ENCODE measurements at places on chromosomes 4 and X.

DNA sequence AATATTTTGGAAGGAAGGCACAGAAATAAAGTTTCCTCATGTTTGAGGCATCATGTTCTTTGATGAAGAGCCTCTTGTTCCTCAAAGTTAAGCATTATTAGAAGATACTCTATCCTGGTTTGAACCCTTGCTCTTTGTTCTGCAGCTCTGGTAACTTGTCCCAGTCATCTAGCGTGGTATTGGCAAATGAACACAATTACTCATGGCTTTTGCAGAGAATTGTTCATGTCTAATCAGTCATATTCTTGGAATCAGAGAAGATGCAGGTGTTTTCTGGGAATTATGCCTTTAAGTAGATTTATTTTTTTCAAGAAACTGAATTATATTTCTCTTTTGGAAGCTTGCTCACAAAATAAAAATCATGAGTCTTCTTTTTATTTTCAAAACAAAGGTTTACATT is 52.9 kb upstream of the HPGDS start:
- no peak for DNase-seq

GRCh38 chr4:183287309-183287659 is 32.8 kb downstream of the CLDN22 start:
- no peak for DNase-seq

GRCh38 chrX:123185721-123186120 is 1.6 kb downstream of the GRIA3 start:
- no peak for DNase-seq

- no peak for DNase-seq
Observed at GRCh38 chrX:440636-441035, 53.9 kb upstream of the PPP2R3B start.
